Femur (tissue), 1 donor: ENCODE measurements at places on chromosomes 11 and 22.

DNA sequence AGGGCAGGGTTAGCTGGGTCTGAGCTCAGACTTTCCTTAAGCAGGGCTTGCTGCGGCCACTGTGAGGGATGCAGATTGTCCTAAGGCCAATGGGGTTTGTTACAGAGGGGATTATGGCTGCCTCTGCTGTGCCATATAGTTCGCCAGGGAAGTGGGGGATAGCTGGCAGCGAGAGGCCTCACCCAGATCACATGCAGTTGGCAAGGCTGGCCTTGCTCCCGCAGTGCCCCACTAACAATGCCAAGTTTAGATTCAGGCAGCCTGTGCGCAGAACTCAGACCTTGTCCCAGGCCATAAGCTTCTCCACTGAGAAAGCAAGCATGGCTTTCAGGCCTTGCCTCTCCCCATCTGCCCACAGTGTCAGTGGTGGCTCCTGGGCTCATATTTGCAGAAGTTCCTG is 4.7 kb upstream of the APOL2 start:
- DNase-seq = no peak

GRCh38 chr22:24506802-24507438 is 11.8 kb downstream of the UPB1 start:
- no peak for DNase-seq

DNA sequence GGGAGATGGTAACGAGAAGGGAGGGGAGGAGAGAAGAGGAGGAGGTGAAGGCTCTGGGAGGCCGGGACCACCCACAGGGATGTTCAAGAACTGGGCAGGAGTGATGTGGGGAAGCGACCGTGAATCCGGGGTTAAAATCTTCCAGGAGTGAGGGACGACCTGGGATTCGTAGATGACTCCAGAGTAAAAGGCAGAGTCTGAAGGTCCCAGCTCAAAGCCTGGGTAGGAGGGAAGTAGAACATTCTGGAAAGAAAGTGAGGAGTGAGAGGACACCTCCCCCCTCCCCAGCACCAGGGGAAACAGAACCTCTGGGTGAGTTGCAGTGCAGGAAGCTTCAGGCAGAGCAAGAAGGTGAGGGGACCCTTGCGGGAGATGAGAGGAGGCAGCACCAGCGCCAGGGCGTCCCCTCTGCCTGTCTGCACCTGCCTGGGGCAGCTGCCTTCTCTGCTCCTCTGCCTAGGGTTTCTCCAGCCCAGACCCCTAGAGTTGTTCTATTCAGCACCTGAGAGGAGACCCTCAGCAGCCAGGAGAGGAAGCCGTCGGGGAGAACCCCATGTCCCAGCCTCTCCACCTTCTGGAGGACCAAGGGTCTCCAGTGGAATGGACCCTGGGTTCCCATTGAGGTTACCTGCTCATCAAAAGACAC is 49.7 kb downstream of the LINC01488 start:
- DNase-seq = no peak

GRCh38 chr11:97739932-97740800 is 1280.6 kb upstream of the CNTN5 start:
- DNase-seq = no peak
